ENCODE measurements at places on chromosomes 6 and 20.

DNA sequence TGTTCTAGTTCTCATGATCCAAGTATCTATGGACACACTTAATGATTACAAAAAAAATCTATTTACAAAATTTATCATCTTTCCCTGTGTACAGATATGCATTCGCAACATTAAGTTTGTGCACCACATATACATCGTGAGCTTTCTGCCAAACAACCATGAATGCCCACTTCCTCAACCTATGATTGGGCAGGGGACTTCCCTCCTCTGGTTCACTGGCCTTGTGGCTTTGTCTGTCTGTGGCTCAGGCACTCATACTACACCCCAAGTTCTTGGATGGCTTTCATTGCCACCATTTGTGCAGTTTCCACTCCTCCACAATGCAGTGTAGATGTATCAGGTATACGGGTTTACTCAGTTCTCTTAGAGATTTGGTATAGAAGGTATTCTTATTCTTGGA is 74.9 kb downstream of the HS3ST5 start:
- DNase-seq = no peak

GRCh38 chr6:105223242-105223641 is 43.4 kb upstream of the POPDC3 start:
- no peak for DNase-seq

GRCh38 chr6:75142721-75143120 is 63.1 kb downstream of the COL12A1 start:
- DNase-seq = no peak

DNA sequence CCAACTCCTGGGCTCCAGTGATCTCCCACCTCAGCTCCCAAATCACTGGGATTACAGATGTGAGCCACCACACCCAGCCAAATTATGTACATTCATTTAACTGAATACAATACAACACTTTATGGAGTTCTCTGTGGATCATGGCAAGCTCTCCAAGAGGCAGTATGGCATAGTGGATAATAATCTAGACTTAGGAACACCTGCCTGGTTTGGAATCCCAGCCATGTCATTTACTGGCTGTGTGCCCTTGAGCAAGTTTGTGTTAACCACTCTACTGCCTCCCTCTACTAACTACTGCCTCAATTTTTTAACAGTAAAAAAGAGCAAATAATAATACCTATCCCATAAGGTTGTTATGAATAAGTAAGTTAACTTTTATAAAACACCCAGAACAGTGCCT is 1.9 kb upstream of the ETV7 start:
- no peak for DNase-seq

- DNase-seq = no peak
Measured at GRCh38 chr6:136803608-136804007, 11.3 kb upstream of the MAP3K5 start.

GRCh38 chr6:11769811-11770545 is 8.6 kb downstream of the ADTRP start:
- no peak for DNase-seq

Measured in activated gamma-delta T cell treated with anti-CD3 and anti-CD28 coated beads, Interleukin-2, amount 50 U/mL, for 16 hours (primary cell).